Jurkat, Clone E6-1 (cell line): ENCODE measurements at places on chromosomes 2 and 18.

GRCh38 chr2:215361211-215361875 is 49.5 kb downstream of the ATIC start:
- DNase-seq = no peak

GRCh38 chr2:235211056-235211455 is 259.2 kb downstream of the SH3BP4 start:
- no peak for DNase-seq

- DNase-seq = no peak
Measured at GRCh38 chr2:181566334-181567032, 90.4 kb downstream of the CERKL start.

GRCh38 chr18:44602380-44602779 is 78.3 kb upstream of the SETBP1 start:
- no peak for DNase-seq

DNA sequence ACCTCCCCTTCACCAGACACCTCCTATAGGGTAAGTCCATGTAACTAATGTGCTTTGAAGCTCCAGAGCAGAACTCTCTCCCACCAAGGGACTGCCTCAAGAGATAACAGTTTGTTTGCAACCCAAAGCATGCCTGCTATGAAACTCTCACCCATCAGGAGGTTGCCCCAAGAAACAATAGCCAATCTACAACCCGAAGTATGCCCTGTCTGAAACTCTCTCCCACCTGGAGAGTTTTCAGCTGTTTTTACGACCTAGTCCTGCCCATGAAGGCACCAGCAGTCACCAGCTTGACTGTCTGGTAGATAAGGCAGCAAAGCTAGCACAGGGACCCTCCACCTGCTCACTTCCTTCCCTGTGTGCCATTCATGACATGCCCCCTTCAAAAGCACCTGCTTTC is 533.9 kb upstream of the CRIM1 start:
- DNase-seq = no peak

DNA sequence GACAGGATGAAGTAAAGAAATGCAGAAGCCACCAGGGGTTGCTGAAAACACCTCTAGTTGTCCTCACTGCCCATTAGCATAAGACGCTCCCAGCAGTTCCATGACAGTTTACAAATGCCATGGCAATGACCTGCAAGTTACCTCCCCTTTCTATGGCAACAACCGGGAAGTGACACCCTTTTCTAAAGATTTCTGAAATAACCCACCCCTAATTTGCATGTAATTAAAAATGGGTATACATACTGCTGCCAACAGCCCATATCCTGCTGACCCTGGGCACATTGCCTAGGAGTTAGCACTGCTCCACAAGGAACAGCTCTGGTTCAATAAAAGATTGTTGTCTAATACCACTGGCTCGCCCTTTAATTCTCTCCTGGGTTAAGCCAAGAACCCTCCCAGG is 178.3 kb upstream of the LRATD1 start:
- DNase-seq = no peak

DNA sequence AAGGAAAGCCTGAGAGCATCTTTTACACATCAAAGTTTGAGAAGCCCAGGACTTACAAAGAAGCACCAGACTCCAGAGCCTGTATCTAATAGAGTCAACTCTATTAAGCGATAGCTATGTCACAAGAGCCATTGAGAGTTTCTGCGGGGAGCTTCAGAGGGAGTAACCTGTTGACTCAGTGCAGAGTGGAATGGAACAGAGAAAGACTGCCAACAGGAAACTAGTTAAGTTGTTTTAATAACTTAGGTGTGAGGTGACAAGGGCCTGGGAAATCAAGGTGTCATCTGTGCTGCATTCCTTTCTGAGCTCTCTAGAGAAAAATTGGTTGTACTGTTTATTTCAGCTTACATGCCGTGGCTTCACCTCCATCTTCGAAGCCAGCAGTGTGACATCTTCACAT is 513.8 kb upstream of the POU3F3 start:
- DNase-seq = no peak
